GM12892 (cell line): ENCODE measurements at places on chromosomes 2 and 18.

- DNase-seq, result no peak
Measured at GRCh38 chr18:51006948-51007789, 22.8 kb upstream of the SMAD4 start.

DNA sequence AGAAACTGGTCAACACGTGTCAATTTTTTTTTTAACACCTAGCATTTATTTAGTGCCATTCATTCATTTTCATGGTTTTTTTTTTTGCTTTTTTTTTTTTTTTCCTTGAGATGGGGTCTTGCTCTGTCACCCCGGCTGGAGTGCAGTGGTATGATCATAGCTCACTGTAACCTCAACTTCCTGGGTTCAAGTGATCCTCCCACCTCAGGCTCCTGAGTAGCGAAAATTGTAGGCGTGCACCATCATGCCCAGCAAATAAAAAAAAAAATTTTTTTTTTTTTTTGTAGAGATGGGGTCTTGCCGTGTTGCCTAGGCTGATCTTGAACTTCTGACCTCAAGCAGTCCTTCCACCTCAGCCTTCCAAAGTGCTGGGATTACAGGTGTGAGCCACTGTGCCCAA is 21.1 kb downstream of the USP14 start:
- DNase-seq, result no peak

GRCh38 chr2:101026253-101026701 is 24.2 kb downstream of the RPL31 start:
- no peak for DNase-seq

DNA sequence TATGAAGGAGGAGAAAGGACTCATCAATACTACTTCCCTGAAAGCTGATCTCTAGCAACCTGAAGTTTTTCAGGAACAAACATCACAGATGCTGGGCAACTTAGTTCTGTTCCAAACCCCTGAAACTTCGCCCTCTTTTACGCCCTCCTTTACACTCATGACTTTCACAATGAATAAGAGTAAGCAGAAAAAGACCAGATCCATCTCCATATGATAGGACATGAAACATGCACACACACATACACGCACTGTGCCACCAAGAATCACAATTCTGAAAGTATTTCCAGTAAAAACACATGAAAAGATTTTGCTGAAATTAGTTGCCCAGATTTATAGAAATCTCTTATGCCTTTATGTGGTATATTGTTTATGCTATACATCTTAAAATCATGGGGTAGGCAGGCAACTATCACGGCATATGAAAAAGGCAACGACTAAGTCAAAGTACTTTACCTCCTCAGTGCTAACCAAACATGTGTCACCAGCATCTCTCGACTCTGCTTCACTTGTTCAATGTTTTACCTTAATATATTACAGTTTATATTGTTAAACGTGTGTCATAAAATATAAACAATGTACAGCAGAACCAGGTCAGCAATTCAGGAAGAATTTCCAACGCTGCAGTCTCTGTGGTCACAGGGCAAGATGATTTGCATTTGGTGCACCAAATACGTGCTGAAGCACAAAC is 47.8 kb downstream of the NHEJ1 start:
- no peak for DNase-seq
